ENCODE measurements at places on chromosomes 5 and 9.

- DNase-seq = no peak
These were observed 45.1 kb upstream of the DAB2 start for GRCh38 chr5:39469777-39470415.

DNA sequence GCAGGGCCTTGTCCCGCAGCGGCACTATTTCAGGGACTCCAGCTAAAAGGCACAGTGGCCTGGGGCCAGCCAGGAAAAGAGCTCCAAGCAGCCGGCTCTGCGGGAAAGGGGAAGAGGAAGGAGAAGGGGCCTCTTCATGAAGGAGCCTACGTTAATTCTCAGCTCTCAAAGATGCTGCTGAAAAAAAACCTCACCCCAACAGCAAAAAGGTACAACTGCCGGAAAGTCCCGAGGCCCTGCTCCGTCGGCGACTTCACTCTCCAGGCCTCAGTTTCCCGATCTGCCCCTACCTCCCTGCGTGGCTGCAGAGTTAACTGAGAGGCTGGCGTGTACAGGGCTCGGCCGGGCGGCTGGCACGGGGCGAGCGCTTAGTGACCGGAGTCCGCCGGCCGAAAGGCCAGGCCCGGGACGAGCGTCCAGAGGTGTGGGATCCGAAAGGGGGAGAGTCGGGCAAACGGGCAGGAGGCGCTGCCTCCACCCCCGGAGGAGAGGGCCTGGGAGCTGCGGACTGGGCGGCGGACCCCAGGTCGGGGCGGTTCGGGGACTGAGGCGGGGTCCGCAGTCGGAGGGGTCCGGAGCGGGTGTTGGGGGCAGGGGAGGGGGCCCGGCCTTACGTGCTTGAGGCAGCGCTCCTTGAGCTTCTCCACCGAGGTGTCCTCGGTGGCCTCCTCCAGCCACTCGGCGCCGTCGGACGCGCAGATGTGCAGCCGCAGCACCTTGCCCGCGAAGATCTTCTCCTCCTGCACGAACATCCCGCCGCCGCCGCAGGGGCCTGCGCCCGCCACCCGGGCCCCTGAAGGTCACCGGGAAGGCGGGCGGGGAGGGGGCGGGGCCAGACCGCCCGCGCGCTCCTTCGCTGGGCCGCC, 529 bp downstream of the UBAC1 start:
- no peak for DNase-seq

DNA sequence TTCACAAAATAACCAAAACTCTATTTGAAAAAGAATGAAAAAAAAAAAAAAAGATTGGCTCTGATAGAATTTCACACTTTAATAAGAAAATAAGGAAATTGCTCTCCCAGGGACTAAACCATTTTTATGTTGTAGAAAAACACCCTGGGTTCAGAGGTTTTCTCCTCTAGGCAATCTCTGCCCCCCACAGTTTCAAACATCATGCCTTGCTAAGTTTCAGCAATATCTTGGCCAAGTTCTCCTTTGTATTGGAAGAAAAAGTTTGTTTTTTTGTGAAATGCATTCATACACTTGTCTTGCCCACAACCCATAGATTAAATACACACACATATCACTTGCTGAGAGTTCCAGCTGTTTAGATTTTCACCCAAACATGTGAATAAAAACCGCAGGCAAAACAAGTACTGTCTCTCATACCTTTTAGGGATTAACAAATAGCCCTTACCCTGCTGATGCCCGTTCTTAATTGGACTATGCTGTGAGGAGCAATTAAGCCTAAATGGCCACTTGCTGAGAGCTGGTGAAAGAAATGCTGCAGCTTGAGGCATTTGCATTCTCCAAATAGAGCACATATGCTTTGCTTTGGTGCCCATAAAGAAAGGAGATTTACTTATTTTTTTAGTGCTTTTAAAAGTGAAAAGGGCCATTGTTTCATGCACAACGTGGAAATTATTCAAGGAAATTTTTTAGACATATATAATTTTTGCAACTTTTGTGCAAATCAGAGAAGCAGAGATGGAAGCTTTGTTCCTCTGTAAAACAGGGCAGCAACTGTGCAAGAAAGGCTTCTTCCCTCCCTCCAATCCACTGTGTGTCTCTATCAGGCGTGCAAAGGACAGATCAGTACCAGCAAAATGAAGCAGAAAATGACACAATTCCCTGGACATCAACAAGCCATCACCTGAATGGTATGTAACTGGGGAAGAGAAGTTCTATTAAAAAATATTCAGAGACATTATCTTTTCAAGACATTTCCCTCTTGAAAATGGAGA, 262.4 kb upstream of the KIF2A start:
- no peak for DNase-seq

DNA sequence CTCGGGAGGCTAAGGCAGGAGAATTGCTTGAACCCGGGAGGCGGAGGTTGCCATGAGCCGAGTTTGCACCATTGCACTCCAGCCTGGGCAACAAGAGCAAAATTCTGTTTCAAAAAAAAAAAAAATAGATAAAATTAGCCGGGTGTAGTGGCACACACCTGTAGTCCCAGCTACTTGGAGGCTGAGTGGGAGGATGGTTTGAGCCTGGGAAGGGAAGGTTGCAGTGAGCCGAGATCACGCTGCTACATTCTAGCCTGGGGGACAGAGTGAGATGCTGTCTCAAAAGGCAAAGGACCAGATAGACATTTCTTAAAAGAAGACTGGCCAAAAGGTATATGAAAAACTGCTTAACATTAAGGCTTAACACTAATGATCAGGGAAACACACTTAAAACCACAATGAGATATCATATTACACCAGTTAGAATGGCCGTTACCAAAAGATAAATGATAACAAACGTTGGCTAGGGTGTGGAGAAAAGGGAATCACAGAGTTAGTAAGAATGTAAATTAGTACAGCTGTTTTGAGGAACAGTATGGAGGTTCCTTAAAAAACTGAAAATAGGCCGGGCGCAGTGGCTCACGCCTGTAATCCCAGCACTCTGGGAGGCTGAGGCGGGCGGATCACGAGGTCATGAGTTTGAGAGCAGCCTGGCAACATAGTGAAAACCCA, 10.1 kb upstream of the MARVELD2 start:
- no peak for DNase-seq

GRCh38 chr5:138093036-138093435, 9.2 kb downstream of the WNT8A start:
- no peak for DNase-seq

DNA sequence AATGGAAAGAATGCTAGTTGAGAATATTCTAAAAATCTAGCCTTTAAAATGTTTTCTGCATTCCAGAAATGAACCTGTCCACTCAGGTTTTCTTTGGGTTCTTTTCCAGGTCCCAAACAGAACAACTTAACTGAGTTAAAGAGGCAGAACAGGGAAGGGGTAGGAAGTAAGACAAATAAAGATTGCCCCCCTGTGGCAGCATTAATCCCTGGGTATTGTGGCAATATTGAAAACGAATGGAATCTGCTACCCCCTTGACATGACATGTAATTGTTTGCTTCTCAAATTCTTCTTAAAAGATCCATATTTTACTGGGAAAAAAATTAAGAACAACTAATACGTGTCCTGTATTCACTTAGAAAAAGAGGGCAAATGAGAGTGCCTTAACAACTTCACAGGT, 9.3 kb upstream of the RBM22 start:
- DNase-seq = no peak

- no peak for DNase-seq
These were observed 1079.9 kb upstream of the CDH6 start for GRCh38 chr5:30113542-30113941.

DNA sequence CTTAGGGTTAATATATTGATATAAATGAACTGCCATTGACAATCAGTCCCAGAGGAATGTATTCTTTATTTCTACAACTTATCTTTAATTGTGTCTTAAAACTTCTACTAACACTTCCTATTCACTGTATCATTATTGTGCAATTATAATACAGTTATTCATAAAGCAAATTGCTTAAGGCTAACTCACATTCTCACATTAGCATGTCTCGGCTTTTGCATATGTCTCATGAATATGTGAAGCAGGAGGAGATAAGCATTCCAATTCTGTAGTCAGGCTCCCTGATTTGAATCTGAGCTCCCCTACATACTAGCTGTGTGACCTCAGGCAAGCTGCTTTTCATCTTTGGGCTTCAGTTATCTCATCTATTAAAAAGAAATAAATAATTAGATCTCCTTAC, 45.4 kb downstream of the PLGRKT start:
- no peak for DNase-seq

- peak; percentile 9 for DNase-seq
These were observed 31.7 kb upstream of the SCAMP1 start for GRCh38 chr5:78328585-78329173.

DNA sequence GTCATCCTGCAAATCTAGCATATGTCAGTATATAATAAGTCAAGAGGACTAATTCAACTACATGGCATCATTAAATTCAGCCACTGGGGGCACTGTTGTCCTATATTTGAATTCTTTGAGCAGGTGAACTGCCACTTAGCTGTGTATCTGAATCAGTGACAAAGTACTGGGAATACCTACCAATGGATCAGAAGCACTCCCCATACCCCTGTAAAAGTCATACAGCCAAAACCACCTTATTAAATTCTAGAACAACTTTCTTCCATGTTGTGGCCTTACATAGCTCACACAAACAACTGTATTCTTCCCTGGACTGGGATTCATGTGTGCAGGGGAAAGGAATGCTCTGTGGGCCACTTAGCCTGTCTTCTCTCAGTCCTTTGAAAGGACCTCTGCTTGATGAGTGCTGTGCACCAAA, 57.4 kb upstream of the PLPP6 start:
- peak; percentile 24 for DNase-seq

DNA sequence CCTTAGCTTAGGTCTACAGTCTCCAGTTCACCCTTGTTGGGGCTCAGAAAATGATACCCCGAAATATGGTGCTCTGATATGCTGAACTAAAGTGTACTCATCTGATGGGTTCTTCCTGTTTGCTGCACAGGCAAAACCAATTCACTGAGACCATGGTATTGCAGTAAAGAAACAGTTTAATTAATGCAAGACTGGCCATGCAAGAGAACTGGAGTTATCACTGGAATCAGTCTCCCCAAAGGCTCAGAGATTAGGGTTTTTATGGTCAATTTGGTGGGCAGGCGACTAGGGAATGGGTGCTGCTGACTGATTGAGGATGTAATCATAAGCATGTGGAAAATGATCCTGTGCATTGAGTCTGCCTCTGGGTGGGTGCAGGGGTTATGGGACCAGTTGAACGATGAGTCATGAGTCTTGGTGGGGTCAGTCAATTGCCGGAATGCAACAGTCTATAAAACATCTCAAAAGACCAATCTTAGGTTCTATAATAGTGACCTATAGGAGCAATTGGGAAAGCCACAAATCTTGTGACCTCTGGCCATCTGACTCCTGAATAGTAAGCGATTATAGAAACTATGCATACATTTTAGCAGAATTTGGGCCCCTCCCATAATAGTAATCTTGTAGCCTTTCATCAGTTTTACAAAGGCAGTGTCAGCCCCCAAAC, 113.0 kb upstream of the ANKRD55 start:
- no peak for DNase-seq

DNA sequence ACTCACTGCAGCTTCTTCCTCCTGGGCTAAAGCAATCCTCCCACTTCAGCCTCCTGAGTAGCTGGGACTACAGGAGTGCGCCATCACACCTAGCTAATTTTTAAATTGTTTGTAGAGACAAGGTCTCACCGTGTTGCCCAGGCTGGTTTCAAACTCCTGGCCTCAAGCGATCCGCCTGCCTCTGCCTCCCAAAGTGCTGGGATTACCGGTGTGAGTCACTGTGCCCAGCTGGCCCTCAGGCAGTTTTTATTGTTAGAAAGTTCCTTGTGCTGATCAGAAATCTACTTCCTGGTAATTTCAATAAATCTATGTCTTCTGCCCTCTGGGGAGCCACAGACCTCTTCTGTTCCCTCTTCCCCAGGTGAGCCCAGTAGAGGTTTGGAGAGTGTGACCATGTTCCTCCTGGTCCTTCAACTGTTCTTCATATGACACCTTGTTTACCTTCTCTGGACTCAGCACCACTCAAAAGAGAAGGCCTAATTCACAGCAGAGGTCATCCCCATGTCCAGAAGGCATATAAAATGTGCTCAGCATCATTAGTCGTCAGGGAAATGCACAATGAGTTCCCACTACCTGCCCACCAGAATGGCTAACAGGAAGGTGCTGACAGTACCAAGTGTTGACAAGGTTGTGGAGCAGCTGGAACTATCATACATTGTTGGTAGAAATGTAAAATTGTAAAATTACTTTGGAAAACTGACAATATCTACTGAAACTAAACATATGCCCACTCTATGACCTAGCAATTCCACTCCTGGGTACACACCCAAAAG, 10.4 kb downstream of the TMOD1 start:
- no peak for DNase-seq

- no peak for DNase-seq
These were observed 35.9 kb downstream of the FBXW2 start for GRCh38 chr9:120757026-120757913.

- DNase-seq = no peak
These were observed 199.0 kb upstream of the MVB12B start for GRCh38 chr9:126127591-126127990.

- no peak for DNase-seq
These were observed 90.8 kb downstream of the HACD4 start for GRCh38 chr9:20940447-20941173.

DNA sequence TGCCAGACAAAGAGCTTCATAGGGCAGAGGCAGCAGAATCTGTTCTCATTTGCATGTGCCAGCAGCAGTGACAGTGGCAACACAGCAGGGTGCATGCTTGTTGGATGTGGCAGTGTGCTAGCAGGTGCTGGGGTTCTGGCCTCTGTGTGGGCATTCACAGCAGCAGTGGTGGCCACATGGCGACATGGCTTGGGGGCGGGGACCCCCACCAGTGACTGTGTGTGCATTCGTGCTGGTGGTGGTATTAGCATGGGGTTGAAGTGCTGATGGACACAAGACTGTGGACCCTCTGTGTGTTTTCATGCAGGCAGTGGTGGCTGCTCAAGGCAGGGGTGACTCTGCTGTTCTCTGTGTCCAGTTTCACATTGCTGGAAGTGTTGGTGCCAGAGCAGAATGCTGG, 183.2 kb upstream of the PDE4D start:
- no peak for DNase-seq

GRCh38 chr5:72122602-72123001, 15.3 kb downstream of the MAP1B start:
- DNase-seq = no peak

DNA sequence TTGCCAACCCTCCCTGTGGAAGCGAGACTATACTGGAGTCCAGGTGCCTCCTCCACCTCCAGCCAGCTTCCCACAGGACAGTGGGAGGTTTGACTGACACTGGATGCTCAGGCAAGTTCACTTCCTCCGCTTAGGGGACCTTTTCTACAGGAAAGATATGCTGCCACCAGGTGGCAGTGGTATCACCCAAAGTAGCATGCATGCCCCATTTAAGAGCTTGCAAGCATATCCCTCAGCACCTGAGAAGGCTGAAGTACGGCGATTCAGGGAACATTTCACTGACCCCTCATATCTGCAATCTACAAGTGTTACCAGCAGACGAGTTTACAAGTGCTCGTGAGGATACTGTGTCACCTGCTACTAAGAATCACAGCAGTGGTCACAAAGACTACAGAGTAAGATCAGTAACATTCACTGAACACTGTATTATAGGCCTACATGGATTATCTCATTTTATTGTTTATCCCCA, 75.5 kb downstream of the KLHL3 start:
- peak; percentile 41 for DNase-seq

DNA sequence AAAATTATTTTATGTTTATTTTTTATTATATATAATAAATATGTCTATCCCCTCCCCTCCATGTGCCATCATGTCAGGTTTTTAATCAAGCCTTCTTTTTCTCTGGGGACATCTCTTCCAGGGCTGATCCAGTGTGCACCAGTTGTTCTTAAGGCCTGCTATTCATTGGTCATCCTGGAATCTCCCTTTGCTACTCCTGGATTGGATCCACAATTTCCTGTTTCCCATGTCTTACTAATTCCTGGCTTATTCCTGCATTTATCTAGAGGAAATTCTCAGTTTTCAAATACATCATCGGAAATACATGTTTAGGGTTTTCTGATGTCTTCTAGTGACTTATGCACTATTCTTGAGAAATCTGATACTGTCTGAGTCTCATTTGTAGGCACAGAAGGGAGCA, 56.8 kb downstream of the ANGPTL2 start:
- DNase-seq = no peak
